ENCODE measurements at places on chromosomes 16 and 17.

DNA sequence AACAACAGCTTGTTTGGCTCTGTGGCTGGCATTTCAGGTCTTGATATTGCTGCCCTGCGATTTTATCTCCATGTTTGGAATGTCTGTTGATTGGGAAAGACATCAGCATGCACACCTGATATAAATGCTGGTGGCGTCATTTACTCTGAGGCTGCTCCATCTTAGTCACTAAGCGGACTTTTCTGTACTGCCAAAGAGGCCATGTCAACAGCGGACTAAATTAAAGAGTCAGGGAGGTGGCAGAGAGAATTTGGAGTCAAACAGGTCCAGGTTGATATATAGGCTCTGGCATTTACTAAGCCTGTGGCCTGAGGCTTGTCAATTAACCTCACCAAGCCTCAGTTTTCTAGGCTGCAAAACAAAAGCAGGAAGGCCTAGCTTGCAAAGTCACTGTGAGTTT, 6.2 kb downstream of the RBFOX1 start:
- no peak for DNase-seq

DNA sequence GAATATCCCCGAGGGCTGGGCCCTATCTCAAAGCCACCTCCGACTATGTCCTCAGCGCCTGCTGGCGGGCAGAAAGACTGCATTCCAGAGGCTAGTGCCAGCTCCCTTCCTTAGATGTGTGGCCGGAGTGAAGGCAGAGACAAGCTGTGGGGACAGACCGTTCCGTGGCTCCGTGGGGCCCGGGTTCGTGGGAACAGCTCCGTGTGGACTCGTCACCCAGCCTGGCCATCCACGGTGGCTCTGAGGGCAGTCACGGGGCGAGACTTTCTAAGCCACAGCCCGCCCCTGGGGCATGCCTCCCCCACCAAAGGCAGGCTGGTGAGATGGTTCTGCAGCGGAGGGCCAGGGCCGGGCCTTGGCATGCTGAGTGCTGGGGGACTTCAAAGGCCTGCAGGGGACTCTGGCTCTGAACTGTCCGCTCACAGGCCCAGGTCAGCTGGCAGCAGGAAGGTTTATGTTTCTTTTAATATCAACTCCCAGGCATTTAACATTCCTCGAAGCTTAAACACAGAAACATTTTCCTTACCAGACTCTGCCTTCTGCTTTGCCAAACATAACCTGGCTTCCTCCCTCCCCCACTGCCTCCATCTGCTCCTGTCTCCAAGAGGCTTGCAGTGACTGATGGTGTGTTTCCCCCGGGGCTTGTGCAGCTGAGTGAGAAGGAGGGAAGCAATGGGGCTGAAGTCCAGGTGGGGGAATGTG, 50.4 kb downstream of the TIMM22 start:
- DNase-seq, result peak; percentile 87

GRCh38 chr16:67907397-67908180, 14.5 kb downstream of the PSKH1 start:
- no peak for DNase-seq

DNA sequence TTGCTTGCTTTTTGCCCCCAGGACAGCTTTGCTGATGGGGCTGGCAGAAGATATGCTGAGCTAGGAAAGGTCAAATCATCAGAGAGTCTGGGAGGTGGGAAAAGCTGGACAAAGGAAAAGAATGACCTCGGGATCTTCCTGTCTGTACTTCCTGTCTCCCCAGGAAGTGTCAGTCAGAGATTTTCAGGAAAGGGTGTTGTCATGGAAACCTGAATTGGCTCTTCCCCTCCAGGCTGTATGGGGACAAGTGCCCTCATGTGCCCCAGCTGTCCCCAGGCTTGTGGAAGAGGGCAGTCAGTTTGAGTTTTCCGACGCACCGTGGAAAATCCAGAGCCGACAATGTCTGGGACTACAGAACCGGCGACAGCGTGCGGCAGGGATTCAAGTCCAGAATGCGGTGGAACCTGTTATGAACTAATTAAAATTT, 122.7 kb upstream of the ZFHX3 start:
- DNase-seq, result no peak

- no peak for DNase-seq
These were observed 9.0 kb downstream of the ITGB3 start for GRCh38 chr17:47262586-47262985.
